ENCODE measurements at places on chromosomes 2 and 18.

DNA sequence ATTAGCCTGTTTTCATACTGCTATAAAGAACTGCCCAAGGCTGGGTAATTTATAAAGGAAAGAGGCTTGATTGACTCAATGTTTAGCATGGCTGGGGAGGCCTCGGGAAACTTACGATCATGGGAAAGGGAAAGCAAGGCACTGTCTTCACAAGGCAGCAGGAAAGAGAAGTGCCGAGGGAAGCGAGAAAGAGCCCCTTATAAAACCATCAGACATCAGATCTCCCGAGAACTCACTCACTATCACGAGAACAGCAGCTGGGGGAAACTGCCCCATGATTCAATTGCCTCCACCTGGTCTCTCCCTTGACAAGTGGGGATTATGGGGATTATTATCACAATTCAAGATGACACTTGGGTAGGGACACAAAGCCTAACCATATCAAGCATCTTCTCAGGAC is 23.3 kb downstream of the RHOB start:
- no peak for DNase-seq

- DNase-seq, result no peak
Measured at GRCh38 chr2:82275599-82275998, 1971.0 kb upstream of the LRRTM1 start.

GRCh38 chr18:48942086-48942485 is 8.7 kb downstream of the SMAD7 start:
- DNase-seq, result no peak

DNA sequence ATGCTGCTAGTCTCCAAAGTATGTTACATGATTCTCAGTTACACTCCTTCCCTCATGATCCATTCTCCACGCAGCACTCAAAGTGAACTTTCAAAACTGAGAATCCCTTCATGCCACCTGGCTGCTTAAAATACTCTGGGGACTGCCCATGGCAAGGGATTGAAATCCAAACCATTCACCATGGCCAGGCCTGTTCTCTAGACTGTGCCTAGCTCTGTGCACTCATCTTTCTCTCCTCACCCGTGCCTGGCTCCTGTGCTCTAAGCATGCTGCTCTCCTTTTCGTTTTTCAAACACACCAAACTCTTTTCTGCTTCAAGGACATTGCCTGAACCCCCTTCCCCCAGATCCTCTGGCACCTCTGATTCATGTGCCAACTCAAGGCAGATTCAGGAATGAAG is 80.9 kb downstream of the FASTKD2 start:
- DNase-seq, result no peak

DNA sequence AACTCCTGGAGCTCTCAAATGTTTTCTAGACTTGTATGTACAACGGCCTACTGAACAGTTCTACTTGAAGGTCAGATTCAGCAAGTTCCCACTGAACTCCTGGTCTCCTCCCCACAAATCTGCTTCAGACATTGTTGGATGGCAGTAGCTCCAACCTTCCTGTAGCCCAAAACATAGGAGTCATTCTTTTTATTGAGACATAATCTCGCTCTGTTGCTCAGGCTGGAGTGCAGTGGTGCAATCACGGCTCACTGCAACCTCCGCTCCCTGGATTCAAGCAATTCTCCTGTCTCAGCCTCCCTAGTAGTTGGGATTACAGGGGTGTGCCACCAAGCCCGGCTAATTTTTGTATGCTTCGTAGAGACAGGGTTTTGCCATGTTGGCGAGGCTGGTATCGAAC is 47.3 kb downstream of the QPCT start:
- DNase-seq, result no peak

GRCh38 chr2:211900518-211900917 is 638.1 kb downstream of the ERBB4 start:
- DNase-seq, result no peak

- DNase-seq, result no peak
Measured at GRCh38 chr2:202158796-202159195, 79.6 kb downstream of the SUMO1 start.
